Stimulated activated CD8-positive, alpha-beta memory T cell treated with anti-CD3 and anti-CD28 coated beads, Interleukin-4, amount 100 ng/mL, for 48 hours (primary cell): ENCODE measurements at places on chromosomes 16 and 17.

DNA sequence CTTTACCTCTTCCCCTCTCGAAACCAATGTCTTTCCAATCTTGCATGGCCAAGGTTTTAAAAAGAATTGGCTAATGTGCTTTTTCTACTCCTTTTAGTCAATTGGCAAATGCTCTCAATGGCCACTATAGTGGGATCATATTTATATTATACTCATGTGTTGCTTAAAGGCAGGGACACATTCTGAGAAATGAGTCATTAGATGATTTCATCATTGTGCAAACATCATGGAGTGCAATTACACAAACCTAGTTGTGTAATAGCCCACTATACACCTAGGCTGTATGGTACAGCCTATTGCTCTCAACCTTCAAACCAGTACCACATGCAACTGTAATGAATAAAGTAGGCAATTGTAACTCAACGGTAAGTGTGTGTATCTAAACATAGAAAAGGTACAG is 180.9 kb downstream of the HS3ST3A1 start:
- no peak for DNase-seq

- DNase-seq: no peak
Observed at GRCh38 chr16:81138831-81139557, 42.8 kb upstream of the GCSH start.

DNA sequence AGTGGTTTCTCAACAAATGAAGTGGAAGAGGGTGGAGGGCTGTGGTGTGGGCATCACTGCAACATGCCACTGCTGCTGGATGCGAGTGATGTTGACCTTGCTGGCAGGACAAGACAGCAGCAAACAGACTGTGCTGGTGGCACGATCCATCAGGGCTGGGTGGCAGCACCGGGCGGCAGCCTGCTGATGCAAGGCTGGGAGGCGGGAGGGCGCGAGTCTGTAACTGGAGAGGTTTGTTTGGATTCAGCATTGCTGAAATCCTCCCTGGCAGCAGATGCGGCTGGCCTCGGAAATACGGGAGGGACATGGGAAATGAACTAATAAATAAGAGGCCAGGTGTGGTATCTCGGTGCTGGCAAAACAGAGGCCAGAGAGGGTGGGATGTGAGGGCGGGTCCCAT is 224.2 kb downstream of the ENGASE start:
- DNase-seq: no peak

DNA sequence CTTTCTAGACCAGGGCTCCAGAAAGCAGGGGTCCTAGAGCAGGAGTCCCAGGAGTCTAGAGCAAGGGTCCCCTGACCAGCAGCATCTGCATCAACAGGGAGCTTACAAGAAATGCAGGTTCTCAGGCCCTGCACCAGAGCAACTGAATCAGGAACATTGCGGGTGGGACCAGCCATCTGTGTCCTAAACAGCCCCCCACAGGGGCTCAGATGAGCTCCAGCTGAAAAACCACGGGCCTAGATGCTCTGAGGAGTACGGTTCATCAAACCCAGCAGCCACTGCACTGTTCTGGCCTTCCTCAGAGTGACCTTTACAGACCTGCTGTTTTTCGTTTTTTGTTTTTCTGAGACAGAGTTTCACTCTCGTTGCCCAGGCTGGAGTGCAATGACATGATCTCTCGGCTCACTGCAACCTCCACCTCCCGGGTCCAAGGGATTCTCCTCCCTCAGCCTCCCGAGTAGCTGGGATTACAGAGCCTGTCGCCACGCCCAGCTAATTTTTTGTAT is 438.2 kb downstream of the SOX9 start:
- DNase-seq: no peak

GRCh38 chr17:20281860-20282259 is 185.5 kb downstream of the LGALS9B start:
- DNase-seq: no peak

- no peak for DNase-seq
Observed at GRCh38 chr16:57616876-57617275, 11.6 kb upstream of the ADGRG1 start.

DNA sequence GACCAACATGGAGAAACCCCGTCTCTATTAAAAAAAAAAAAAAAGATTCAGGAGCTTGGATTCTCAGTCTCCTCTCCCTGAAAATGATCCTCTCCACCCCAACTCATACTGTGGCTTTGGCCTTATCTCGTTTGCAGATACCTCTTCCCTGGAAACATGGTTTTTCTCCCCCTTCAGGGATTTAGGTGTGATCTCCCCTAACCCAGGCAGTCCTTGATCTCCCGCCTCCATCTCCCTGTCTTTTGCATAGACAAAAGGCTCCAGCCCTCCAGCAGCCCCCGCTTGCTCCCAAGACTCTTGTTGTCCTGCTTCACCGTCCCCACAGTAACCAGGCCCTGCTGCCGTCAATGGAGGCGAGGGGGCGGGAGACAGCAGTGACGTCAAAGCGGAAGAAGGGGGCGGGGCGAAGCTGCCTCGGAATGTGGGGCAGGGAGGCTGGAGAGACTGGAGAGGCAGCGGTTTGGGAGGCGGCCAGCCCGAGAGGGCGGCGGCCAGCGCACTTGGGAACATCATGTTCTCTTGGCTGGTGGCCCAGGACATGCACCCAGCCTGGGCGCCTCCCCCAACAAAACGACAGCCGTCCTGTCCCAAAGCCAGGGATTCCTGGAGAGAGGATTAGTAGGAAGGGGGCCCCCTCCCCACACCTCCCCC is 1.9 kb upstream of the PER1 start:
- DNase-seq: peak; percentile 96

- no peak for DNase-seq
Observed at GRCh38 chr16:86821895-86822294, 243.5 kb downstream of the FOXL1 start.

DNA sequence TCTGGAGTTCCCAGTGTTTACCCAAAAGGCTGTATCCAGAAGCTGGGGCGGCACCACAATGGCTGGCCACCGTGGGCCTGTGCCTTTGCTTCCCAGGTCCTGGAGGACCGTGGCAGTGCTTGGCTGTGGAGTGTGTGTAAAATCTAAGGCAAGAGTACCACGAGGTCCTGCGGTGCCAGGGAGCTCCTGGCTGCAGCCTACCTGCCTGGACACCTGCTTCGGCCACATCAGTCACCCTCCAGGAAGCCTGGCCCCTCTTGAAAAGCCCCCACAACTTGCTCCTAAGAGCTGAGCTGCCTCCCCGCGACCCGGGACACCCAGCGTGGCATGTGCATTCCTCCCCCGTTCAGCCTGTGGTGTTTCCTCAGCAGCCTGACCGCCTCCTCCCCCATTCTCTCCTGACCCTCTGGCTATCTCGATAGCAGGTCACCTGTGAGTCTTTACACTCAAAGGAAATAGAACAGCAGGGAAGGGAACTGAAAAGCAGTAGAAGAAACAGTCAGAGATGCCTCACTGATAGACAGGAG is 7.9 kb downstream of the TIMM22 start:
- DNase-seq: no peak

GRCh38 chr17:12730421-12730820 is 58.9 kb upstream of the ARHGAP44 start:
- DNase-seq: no peak

GRCh38 chr16:6494716-6495115 is 837.9 kb upstream of the RBFOX1 start:
- DNase-seq: no peak

GRCh38 chr17:44758414-44759085 is at the start of gene ADAM11:
Gene ADAM11, plus strand, starts transcription at chr17:44758988. Its CDS starts 212 bp downstream, at chr17:44759200.
- no peak for DNase-seq
